ENCODE measurements at places on chromosomes 7 and 10.

GRCh38 chr7:77747718-77748117 lies 50.5 kb downstream of the TMEM60 start:
- DNase-seq = no peak

DNA sequence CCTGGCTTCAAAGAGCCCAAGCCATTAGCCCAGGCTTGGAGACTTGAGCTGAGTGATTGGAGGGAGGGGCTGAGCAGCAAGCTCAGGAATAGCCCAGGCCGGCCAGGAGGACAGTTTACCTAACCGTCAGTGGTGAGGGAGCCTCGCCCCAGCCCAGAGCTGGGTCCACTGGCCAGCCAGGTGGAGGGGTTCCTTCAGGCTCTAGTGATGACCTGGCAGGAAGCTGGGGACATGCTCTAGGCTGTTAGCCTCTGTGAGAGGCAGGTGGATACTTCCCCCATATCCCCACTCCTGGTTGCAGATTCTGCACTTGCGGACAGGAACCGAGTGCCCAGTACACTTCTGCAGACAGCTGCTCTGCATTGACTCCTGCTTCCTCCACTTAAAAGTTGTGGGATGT lies 61.2 kb upstream of the ANTXRL start:
- no peak for DNase-seq

DNA sequence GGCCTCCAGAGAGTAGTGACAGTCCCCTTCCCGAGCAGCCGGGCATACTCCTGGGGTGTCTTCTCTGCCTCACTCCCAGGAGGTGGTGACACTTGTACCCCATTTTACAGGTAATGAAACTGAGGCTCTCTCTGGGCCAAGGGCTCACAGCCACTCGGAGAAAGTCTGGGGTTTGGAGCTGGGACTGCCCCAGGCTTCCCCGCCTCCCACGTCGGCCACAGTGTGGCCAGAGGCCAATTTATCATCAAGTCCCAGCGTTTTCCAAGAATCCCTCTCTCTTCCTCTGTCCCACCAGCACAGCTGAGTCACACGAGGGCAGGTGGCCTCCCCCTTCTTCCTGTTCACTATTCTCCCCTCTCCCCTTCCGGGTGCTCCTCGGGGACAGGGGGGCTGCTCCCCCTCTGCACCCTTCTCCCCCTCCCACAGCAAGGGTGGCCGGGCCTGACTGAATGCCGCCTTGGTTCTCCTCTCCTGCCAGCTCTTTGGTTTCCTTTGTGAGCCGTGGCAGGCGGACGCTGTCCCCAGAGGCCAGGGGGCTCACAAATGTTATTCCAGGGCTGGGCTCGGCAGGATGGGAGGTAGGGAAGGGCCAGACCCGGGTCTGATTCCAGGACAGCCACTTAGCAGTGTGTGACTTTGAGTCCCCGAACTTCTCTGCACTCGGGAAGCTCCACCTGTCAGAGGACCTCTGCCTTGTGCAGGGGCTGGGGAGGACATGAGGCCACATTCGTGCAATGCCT lies 17.7 kb downstream of the CLIP2 start:
- DNase-seq = no peak

- no peak for DNase-seq
These were observed 3.7 kb upstream of the DPYSL4 start for GRCh38 chr10:132183046-132183445.

GRCh38 chr7:108623220-108623619 lies 53.5 kb downstream of the DNAJB9 start:
- DNase-seq = no peak

DNA sequence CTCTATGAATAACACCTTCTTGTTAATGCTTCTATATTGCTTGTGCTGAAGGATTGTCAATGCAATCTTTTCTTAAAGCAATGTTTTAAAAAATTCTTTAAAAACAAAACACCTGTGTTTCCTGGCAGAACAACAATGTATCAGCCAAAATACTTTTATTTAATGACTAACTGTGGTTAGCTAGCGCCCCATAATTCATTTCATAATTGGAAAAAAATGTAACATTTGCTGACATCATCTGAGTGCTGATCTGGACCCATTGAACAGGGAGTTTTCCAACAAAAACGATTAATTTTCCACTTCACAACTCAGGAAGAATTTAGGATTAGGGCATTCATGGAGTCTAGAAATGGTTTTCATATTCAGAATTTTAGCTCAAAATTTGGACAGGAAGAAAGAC lies 137.6 kb upstream of the CDK6 start:
- DNase-seq = no peak

DNA sequence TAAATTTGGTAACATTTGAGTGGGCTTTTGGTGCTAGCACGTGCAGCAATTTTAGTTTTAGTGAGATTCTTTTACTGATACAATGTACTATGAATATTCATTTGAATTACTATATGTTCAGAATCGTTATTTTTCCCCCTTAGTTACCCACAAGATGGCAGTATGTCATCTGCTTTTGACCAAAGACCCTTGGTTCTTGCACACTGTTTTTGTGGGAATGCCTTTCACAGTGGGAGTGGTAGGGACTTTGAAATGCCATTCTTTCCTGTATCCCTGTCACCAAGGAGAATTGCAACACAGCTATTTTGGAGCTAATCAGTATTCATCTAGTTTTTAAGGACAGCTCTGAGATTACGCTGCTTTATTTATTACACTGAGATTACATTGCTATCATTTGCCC lies 40.6 kb downstream of the SEC23IP start:
- DNase-seq = no peak

GRCh38 chr10:120266022-120266421 lies 191.0 kb upstream of the PLPP4 start:
- no peak for DNase-seq

GRCh38 chr10:101226491-101227428 lies 2.5 kb downstream of the LBX1 start:
- no peak for DNase-seq
